ENCODE measurements at places on chromosomes 11 and 22.
A peak's percentile ranks its signal among the peaks of the same experiment; 100 is the strongest.

DNA sequence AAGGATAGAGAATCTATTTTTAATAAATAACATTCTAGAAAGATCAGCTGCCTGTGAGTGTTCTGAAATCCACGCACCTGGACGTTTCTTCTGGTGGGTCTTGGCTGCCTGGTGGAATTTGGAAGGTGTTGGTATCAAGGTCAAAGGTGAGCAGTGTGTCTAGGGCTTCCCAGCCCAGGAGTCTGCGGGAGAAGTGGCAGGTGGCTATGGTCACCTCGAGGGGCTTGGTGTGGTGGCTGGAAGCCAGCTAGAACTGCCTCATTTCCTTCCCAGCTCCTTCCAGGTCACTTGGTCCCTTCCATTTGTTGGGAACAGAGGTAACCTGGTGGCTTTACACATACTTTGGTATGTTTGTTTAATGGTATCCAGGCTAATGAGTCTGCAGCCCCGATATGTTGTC is 41.4 kb downstream of the NAT10 start:
- DNase-seq, result no peak

GRCh38 chr22:27476729-27477128 is 324.8 kb downstream of the MN1 start:
- peak; percentile 67 for DNase-seq

- no peak for DNase-seq
These were observed 102.1 kb downstream of the MN1 start for GRCh38 chr22:27699383-27700019.

GRCh38 chr22:23893121-23893944 is 850 bp upstream of the MIF start:
- no peak for DNase-seq

GRCh38 chr11:1048375-1049070 is 12.0 kb upstream of the MUC6 start:
- DNase-seq, result no peak

DNA sequence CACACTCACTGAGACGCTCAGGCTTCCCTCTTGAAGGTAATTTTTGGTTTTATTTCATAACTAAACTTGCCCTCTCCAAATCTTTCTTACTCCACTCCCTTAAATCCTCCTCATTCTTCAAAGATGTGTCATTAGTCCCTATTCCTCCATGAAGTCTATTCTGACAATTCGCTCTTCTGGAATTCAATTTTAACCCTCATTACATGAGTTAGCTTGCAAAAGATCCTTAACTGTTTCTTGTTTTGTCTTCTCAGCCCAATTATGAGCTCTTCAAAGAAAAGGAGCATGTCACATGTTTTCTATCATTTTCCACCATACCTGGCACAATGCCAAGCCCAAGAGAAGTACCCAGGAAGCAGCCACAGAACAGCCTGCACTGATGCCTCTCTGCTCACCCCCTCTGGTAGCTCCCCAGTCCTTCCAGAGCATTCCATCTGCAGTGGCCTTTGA is 13.0 kb downstream of the GALNT18 start:
- peak; percentile 58 for DNase-seq

DNA sequence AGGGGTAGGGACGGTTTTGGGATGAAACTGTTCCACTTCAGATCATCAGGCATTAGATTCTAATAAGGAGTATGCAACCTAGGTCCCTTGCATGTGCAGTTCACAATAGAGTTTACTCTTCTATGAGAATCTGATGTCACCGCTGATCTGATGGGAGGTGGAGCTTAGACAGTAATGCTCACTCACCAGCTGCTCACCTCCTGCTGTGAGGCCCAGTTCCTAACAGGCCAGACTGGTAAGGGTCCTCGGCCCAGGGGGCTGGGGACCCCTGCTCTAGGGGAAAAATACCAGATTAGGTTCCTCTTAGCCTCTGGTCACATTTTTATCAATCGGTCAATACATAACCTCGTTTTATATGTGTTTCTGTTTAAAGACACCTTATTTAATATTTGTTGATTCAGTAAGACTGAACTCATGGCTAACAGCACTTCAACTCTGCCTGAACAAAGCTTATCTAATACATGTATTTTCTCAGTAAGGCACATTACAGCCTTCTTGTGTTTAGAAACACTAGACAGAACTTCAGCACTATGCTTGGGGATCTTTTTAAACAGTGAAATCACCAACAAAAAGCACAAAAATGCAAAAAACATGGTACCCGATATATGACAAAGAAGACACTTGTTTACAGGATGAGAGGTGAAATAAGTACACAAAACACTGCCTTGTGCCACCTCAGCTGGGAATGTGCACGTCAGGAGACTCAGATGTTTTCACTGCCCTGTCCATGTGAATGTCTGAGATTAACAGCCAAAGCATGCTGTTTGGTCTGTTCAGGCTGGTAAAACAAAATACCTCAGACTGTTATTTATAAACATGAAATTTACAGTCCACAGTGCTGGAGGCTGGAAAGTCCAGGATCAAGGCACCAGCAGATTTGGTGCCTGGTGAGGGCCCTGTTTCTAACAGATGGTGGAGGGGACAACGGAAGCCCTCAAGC is 107.5 kb downstream of the USP35 start:
- DNase-seq, result peak; percentile 21

DNA sequence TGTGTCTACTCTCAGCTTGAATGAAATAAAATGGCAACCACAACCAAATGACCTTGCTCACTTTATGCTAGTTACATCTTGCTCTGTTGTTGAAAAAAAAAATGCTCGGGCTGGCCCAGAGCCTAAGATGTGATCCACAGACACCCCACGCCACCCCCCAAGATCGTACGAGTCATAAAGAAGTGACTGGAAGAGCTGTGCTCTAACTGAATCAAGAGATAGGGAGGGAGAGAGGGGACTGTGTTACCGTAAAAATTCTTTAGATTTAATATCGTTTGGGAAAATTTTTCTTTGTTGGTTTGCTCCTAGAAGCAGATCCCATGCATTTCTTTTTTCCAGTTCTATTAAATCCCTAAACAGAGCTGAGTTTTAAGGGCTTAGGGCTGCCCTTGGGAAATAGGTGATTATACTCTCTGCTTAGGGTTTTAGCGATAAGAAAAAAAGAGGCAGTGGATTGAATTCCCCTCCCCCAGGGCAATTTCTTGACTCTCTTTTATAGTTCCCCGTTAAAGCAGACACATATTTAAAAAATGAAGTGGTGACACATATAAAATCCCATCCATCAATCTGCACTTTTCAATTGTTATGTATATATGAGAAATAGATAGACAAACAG is 14.5 kb downstream of the MAML2 start:
- no peak for DNase-seq

GRCh38 chr11:121465709-121466062 is 12.9 kb upstream of the SORL1-AS1 start:
- DNase-seq, result no peak

- peak; percentile 67 for DNase-seq
These were observed at the start of gene BCO2 for GRCh38 chr11:112174789-112175598. BCO2 (plus strand) TSS chr11:112175512; CDS start chr11:112175602, 90 bp downstream.

- DNase-seq, result no peak
These were observed 947.9 kb upstream of the CHORDC1 start for GRCh38 chr11:91170711-91171110.

DNA sequence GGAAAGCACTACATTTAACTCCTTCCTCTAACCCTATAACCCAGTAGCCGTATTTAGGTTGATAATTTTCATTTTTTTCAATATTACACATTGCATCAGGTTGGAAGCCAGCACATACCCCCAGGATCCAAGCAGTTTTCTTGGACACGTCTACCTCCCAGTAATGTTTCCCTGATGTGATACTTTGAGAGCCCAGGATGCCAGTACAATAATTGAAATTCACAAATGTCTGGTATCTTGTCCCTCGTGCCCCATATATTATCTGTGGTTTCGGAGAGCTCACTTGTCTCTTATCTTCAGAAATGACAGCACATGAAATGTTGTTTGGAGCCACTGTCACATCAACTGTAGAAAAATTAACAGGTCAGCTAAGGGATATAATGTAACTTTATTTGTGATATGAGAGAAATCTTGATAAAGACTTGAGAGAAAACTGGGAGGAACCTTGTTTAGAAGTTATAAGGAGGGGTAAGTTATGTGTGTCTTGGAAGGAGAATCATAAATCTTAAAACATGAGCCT is 19.8 kb downstream of the TRIM5 start:
- DNase-seq, result no peak

- DNase-seq, result no peak
These were observed 110.4 kb upstream of the OR4B1 start for GRCh38 chr11:48106166-48106565.

GRCh38 chr11:70522593-70523311 is 124.4 kb downstream of the CTTN start:
- DNase-seq, result no peak

GRCh38 chr22:23888615-23889401 is 5.4 kb upstream of the MIF start:
- DNase-seq, result peak; percentile 22

DNA sequence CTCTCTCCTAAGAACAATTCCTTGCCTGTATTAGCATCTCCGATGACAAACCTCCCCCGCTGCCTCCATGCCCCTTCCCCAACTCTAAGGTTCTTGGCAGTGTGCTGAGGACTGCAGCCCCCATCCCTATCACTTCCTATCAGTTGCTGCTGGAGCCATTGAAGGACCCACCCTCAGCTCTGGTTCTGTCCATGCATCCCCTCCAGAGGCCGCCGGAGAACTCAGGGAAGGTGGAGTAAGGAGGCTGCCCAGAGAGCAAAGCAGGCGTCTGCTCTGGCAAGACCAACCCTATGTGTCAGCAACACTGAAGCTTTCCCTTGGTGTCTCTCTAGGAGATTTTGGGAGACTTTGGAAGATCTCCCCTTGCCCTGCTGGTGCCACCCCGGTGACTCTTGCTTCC is 1139.5 kb downstream of the TBC1D22A start:
- no peak for DNase-seq

GRCh38 chr11:73223998-73224730 is 6.1 kb downstream of the P2RY2 start:
- DNase-seq, result no peak

- no peak for DNase-seq
These were observed 34.6 kb downstream of the OSBPL5 start for GRCh38 chr11:3130269-3131071.

GRCh38 chr11:62144641-62145255 is 20.9 kb downstream of the INCENP start:
- DNase-seq, result no peak

DNA sequence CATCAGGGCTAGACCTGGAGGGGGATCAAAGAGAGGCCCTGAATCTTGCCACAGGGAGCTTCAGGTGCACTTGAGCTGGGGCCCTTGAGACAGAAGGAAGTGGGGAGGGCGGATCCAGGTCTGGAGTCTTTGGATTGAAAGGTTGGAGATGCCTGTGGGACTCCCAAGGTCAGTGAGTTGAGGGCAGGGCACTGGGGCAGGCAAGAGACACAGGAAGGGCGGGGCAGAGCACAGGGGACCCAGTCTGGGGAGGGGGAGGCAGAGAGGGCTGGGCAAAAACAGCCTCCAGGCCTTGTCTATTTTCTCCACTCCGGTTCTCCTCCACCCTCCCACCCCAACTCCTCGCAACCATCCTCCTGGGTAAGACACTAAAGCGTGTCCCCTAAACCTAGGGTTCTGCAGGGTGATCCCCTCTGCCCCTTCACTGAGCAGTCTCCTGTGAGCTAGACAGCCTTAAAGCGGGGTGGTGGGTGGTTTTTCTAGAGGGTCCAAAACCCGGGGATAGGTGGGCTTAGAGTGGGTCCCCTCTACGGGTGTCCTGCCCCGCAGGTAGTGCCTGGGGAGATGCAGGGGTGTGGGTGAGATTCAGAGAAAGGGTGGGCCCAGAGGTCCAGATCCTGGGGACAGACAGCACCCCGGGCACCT is 38.6 kb upstream of the CELSR1 start:
- no peak for DNase-seq

GRCh38 chr22:49659281-49659923 is 168.3 kb downstream of the BRD1 start:
- no peak for DNase-seq

- no peak for DNase-seq
These were observed 87.5 kb upstream of the SESN3 start for GRCh38 chr11:95318498-95318897.

DNA sequence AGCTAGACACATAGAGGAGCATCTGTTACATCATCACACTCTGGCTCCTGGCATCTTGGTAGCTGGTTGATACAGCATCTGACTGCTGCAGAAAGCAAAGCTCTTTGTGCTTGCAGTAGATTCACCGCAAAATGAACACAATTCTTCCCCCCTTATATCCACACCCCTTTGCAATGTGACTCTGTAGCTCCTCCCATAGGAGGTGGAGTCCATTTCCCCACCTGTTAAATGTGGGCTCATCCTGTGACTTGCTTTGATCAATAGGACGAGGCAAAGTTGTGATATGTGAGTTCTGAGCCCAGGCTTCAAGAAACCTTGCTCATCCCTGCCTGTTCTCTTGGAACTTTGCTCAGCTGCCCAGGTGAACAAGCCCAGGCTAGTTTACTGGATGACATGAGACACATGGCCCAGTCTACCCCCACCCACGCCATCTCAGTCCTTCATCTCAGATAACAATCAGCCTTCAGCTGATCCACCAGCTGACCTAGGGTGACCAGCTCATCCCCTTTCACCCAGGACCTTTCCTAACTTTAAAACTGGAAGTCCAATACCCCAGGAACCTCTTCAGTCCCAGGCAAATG is 272.2 kb downstream of the TENM4 start:
- DNase-seq, result no peak

DNA sequence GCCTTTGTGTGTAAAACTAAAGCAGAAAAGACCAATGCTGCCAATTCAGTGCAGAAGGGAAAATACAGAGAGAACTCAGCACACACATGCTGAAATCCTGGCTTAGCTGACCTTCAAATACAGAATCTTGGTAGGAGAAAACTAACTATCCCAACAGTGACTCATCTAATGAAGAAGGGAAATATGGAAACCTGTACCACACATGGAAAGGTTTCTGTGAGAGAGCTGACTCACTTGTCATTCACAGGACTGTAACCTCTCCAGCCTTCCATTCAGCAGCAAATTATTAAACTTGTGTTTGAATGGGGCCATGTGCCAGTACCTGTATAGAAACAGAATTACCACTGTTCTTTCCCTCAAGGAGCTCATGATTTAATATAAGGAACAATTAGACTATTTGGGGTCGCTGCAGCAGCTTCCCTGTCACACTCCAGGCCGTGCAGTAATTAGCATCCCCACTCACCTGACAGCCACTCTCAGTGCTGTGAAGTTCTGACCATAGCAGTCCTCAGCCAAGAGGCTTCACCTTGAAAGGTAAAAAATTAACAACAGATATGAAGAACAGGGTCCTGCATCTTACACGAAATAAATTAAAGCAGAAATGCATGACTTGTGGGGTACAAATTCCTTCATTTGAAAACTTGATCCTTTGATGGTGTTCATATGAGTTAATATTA is 53.9 kb downstream of the MSANTD4 start:
- DNase-seq, result no peak

- no peak for DNase-seq
These were observed 36.6 kb downstream of the ZBTB44 start for GRCh38 chr11:130278151-130278550.
